ENCODE measurements at places on chromosomes 16 and 17.

DNA sequence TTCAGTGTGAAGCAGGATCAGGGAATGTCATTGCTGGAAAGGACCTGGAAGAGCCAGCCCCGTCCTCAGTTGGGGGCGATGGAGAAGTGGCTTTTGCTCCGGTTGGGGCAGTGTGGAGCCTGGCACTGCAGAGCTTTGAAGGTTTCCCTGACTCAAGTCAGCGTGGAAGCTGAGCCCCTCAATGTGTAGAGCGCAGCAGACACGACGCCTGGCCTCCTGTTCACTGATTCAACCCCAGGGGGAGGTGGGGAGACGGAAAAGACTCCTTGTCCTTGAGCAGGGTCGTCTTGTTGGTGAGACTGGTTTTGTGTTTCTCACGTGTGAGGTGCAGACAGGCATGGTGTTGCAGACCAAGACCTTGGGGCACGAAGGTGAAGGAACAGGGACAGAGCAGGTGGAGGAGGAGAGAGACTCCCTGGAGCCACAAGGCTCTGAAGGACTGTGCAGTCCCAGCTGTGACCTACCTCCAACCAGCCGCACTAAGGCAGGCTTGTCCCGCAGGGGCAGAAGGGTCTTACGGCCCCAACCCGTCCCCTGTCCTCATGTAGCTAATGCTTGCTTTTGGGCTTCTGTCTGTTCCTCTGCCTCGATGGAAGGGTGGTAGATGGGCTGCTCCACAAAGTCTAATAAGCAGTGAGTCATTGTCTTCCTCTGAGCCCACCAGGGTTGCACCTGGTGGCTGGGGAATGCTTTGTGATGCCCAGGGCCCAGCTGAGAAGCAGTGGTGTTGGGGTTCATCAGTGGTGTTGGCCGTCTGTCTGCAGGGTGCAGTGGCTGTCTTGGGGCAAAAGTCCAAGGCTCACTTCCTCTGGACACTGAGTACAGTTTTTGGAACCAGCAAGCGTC, 47.8 kb downstream of the MPRIP start:
- DNase-seq = no peak

DNA sequence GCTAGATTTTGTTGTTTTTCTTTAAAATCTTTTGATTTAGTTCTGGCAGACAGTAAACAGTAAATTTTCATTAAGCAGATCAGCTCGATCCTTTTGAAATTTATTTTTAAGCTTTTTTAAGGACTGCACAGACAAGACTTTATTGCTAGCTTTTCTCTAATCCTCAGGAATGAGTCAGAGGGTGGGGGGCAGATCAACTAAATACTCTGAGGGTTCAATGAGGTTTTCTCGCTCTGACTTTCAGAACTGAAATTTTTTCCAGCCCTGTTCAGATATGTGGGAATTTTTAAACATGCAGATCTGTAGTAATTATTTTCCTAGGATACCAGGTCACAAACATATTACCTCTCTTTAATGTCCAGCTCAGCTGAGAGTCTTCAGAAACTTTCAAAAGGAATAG, 977.2 kb downstream of the CDH11 start:
- DNase-seq = peak; percentile 55

DNA sequence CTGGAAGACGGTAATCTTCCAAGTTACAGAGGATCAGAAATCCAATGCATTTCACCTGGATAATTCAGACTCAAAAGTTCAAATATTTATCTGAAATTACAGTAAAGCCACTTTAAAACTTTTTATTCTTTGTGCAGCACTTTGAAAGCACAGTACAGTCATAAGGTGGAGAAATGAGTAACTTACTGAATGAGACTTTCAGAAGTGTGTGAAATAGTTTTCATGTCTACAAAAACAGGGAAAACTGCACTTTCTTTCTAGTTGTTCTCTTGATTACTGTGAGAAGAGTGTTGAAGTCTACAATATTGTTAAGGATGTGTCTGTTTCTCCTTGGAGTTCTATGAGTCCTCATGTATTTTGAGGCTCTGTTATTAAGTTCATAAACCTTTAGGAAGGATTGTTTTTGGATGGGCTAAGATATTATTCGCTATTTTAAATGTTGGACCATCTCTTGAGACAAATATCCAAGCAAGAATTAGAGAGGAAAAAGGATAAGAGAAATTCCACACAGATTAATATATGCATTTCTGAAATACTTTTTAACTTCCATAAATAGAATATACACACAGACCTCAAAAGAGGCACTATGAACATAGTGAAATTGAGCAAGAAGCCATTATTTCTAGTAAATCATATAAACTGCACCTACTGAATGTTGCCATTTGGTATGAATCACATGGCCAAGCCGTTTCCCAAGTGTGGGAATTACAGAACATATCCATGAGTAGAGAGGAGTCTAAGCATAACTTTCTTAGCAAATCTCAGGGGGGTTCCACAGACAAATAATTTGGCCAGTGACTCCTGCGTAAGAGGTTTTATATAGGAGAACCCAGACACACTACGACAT, 83.6 kb upstream of the PLEKHM1 start:
- DNase-seq = peak; percentile 74

DNA sequence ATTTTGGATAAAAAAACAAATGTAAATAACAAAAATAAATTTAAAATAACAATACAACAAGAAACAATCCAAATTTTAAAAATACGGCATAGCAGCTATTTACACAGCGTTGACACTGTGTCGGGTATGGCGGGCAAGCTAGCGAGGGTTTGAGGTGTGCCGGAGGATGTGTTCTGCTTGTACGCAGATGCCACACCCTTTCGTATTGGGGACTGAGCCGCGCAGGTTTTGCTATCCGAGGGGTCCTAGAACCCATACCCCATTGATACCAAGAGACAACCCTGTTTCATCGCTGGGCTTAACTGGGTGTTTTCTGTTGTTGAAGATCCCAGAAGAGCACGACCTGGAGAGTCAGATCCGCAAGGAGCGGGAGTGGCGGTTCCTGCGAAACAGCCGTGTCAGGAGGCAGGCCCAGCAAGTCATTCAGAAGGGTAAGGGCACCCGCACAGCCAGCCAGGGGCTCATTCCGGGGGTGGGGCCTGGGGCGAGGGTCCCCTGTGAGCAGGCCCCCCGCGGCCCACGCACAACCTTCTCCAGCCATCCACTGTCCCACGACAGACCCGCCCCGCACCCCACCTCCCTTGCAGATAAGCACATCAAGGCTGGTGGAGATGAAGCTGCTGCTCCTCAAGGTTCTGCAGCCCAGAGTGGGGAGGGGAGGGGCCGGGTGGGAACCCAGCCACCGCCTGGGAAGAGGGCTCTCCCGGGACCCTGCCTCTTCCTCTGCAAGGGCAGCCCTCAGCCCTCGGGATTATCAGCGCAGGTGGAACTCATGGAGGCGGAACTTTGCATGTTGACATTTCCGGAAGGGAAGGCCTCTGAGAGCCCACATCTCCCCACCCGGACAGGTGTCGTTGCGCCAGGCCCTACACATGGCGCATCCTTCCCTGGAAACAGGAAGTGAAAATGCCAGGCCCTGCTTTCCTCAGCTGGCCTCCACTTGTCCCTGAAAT, 51.2 kb upstream of the CHMP6 start:
- no peak for DNase-seq

DNA sequence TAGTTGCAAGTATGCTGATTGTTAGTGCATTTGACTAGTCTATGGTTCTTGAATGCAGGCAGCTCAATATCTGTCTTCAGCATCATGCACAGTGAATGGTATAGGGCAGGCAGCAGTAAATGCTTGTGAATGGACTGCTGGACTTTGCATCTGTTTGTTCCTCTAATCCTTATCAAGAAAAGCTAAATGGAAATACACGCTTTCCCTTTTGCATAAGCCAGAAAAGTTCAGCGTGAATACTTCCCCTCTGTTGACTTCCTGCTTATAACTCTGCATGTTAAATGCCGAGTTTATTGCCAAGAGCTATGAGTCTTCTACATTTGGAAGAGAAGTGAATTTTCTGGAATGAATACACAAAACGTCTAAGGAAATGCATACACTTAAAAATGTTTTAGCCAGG, 127.9 kb upstream of the CPHXL start:
- DNase-seq = no peak

GRCh38 chr17:55172612-55173011, 92.1 kb upstream of the HLF start:
- no peak for DNase-seq
